ENCODE measurements at places on chromosomes 7 and 10.

GRCh38 chr7:43444711-43445578 is 138.0 kb upstream of the STK17A start:
- DNase-seq, result no peak

DNA sequence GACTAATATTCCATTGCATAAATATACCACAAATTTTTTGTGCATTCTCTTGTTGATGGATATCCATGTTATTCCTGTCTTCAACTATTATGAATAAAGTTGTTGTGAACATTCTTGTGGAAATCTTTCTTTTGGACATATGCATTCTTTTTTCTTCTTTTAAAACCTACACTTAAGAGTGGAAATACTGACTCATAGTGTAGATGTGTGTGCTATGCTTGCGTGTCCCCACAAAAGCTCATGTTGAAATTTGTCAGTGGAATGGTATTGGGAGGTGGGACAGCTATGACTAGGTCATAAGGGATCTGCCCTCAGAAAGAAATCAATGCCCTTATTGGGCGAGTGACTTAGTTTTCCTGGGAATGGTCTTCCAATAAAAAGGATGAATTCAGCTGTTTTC is 203.6 kb upstream of the PRSS58 start:
- DNase-seq, result no peak

GRCh38 chr10:26700884-26701630 is 3.6 kb downstream of the PDSS1 start:
- no peak for DNase-seq

GRCh38 chr10:76415554-76415953 is 984.1 kb downstream of the LRMDA start:
- no peak for DNase-seq

GRCh38 chr10:100006243-100006886 is 3.4 kb downstream of the DNMBP start:
- no peak for DNase-seq

DNA sequence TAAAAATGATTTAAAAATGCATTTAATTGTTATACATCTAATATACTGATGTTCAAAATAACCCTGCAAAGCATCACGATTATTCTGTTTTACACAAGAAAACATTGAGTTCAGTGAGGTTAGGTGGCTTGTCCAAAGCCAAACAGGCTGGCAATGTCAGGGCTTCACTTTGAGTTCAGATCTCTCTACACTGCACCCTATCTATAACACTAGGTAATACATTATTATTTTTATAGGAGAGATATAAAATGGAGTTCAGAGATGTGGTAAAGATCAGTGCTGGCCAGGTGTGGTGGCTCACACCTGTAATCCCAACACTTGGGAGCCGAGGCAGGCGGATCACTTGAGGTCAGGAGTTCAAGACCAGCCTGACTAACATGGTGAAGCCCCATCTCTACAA is 165.9 kb upstream of the MYO3A start:
- no peak for DNase-seq

- DNase-seq, result no peak
These were observed 98.0 kb upstream of the GATA3 start for GRCh38 chr10:7956508-7956907.

DNA sequence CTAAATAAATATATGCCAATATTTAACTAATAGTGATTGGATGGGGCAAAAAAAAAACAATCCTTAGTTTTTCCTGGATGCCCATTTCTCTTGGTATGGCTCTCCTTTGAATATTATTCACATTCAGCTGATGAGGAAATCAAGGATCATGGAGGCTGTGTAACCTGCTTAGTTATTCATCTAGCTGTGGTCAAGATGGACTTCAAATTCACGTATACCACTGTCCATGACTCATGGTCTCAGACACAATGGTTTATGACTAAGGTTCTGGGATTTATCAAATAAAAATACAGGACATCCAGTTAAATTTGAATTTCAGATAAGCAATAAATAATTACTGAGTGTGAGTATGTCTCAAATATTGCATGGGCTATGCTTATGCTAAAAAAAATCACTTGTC is 191.5 kb upstream of the CELF2 start:
- no peak for DNase-seq

- no peak for DNase-seq
These were observed 67.9 kb downstream of the ATAD1 start for GRCh38 chr10:87750001-87750671.

GRCh38 chr7:94303695-94304094 is 91.0 kb upstream of the COL1A2 start:
- no peak for DNase-seq

GRCh38 chr7:149821191-149822148 is 16.7 kb upstream of the ZNF862 start:
- DNase-seq, result no peak

DNA sequence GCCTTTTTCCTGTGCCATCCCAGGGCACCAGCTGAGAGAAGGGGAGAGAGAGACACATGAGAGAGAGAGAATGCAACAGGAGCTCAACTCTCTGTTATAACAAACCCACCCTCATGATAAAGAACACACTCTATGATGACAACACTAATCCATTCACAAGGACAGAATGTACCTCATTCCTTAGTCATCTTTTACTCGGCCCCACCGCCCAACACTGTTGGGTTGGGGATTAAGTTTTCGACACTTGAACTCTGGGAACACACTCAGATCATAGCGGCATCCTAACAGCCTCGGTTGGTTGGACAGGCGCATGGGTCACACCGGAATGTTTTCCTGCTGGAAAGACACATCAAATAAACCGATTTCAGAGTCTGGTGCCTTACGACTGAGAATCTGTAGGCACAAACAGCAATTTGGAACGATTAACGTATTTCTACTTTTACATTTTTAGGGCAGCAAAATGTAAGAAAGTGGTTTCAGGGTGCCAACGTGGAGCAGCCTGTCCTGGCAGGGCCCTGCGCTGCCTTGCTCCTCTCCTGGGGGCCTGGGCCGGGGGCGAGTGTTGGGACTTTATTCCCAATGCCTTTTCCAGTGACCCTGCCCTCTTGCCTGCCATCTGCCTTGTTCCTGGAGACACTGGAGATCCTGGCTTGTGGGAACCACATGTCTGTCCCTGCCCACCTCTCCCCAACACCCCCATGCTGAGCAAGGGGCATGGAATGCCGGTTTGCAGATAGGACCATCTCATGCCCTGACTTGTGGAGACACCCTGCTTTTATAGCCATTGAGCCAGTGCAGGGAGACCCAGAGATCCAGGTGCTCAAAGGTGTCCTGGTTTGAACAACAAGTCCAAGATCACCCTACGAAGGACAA is 287.0 kb downstream of the TCERG1L start:
- no peak for DNase-seq

GRCh38 chr10:133044401-133044811 is 43.3 kb upstream of the ADGRA1 start:
- no peak for DNase-seq

Measured in NCI-H345 (cell line).